CD4-positive, alpha-beta T cell (primary cell): ENCODE measurements at places on chromosomes 1 and 21.
A peak's percentile ranks its signal among the peaks of the same experiment; 100 is the strongest.

GRCh38 chr1:84350104-84350503 lies 48.2 kb upstream of the DNASE2B start:
- DNase-seq = no peak

GRCh38 chr1:247266053-247266452 lies 10.2 kb downstream of the VN1R5 start:
- no peak for DNase-seq

DNA sequence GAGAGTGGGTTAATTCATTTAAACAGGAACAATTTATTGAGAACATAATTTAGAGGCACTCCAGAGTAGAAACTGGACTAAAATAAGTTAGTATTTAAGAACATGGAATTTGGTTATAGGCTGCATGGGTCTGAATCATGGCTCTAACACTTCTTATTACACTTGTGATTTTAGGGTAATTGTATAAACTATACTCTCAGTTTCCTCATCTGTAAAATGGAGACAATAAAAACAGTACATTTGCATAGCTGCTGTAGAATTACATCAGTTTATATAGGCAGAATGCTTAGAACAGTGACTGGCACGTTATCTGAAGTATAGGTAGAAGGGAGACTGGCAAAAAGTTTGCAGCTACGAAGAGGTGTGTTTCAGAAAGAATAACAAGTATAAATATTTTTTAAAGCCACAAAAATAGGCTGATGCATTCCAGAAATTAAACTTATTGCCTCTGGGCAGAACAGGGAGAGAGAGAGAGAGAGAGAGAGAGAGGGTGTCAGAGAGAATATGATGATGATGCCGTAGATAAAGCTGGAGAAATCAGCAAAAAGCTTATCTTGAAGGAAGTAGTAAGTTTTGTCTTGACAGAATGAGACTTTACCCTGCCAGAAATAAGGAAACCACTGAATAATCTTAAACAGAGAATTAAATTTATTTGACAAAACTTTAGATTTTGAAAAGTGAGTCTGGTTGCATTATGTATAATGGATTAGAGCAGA lies 8.1 kb upstream of the OR6K3 start:
- DNase-seq = no peak

DNA sequence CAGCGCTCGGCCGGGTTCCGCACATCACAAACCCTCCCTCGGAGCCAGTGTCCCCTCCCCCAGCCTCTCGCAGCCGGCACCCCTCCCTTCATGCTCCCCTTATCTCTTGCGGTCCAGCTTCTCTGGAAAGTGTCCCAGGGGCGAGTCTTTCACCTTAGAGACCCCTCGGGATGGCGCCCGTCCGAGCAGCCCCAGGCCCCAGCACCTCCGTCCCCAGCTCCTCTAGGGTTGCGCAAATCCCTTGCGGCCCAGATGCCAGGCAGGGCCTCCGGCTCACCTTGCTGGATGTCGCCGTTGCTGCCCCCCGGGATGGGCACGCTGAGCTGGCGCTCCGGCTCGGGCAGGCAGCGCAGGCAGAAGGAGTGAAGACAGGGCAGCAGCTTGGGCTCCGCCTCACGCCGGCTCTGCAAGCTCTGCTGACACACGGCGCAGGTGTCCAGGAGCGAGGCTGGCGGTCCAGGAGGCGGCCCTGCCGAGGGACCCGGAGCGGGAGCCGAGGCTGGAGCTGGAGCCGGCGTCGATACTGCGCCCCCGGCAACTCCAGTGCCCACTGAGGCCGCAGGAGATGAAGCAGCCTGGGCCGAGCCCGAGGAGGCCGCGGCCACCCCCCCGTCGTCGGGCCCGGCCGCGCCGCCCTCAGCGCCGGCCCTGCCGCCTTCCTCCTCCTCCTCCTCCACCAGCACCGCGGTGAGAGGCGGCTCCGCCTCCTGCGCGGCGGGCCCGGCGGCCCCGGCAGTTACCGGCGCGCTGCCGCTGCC lies 550 bp downstream of the TRIM33 start:
- DNase-seq = peak; percentile 28

GRCh38 chr21:41726058-41726558 lies 40.7 kb downstream of the RIPK4 start:
- DNase-seq = no peak

DNA sequence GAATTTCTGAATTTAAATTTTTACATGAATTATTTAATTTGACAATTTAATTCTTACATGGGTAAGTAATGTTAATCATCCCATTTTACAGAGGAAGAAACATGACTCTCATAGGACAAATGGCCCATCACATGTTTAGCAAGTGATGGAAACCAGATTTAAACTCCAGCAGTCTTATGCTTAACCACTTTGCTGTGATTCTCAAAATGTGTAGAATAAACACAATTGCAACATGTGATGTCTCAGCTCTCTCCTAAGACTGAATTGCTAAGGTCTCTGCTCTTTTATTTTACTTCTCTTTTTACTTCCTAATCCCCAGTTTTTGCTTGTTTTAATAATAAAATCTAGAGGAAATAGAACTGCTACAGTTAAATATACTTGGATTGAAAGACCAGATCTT lies 42.8 kb downstream of the HS2ST1 start:
- DNase-seq = no peak

DNA sequence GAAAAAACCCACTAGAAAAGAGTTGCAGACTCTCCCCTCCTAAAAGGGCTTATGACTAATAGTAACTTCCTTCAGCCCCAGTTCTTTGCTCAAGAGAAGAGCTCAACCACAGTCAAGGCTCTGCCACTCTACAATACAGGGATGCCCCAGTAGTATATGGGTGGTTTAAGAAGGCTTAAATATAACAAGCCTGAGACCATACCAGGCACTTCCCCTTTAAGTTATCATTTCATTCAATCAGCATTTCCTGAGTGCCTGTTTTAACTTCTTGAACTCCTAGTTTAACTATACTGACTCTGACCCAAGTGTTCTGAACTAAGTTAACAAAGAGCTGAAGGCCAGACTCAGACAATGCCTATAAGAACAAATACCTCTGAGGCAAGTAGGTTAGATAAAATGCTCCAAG lies 19.8 kb downstream of the PRPF38A start:
- DNase-seq = peak; percentile 50

DNA sequence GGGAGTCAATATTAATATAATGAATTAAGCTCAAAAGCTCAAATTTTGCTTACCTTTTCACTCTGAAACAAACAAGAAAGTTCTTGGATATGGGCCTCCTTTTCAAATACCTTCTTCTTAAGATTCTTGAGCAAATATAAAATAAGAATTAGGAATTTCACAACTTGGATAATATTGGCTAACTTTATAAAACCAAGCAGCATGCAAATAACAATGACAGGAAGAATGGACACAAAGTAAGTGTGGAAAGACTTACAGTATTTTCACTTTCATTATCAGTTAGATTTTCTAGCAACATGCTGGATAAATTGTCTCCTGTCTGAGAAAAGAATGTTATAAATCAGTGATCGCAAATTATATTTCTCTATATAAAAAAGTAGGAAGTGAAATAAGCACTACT lies 13.2 kb downstream of the ODF2L start:
- no peak for DNase-seq

DNA sequence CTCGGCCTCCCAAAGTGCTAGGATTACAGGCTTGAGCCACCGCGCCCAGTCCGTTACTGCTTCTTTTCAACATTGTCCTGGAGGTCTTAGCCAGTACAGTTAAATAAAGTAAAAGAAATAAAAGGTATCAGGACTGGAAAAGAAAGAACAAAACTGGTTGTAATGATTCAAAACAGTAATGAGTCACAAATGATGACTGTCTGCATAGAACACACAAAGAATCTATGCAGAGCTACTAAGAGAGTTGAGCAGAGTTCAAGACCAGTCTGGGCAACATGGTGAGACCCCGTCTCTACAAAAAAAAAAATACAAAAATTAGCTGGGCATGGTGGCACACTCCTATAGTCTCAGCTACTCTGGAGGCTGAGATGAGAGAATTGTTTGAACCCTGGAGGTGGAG lies 23.4 kb downstream of the BCAR3 start:
- DNase-seq = no peak

GRCh38 chr1:247430434-247430833 lies 14.5 kb downstream of the NLRP3 start:
- no peak for DNase-seq
